IPS-NIHi11 (cell line): ENCODE measurements at places on chromosomes 2 and 18.

DNA sequence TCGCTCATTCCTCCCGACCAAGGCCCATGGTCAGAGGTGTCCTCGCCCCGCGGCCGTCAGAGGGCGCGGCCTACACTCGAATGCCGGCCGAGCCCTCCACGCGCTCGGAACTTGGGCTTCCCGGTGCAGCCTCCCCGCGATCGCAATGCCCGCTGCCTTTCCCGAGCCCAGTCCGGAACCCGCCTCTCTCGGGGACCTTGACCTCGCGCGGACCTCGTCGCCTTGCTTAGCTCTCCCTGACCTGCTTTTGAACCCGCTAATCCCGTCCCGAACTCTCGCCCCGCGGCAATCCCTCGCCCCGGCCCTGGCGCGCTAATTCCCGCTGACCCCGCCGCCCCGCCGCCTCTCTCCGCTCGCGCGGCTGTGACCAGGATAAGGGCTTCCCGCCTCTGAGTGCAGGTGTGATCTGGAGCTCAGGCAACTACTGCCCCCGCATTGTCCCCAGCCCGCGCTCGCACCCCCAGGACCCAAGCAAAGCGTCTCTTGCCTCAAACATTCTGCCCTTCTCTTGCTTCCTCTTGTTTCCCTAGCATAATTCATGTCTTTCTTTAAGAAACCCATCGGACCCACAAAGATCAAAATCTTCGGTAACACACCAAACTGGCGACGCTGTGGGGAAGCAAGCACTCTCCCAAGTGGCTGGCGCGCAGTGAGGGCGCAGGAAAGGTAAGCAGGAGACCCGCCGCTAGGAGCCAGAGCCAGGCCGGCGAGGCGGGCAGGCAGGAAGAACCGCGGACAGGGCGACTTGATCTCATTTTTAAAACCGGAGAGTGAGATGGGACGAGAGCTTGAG lies 46.6 kb upstream of the ATP6V1B1 start:
- DNase-seq: no peak

GRCh38 chr2:241866790-241867645 lies 2.5 kb upstream of the RTP5 start:
- no peak for DNase-seq

DNA sequence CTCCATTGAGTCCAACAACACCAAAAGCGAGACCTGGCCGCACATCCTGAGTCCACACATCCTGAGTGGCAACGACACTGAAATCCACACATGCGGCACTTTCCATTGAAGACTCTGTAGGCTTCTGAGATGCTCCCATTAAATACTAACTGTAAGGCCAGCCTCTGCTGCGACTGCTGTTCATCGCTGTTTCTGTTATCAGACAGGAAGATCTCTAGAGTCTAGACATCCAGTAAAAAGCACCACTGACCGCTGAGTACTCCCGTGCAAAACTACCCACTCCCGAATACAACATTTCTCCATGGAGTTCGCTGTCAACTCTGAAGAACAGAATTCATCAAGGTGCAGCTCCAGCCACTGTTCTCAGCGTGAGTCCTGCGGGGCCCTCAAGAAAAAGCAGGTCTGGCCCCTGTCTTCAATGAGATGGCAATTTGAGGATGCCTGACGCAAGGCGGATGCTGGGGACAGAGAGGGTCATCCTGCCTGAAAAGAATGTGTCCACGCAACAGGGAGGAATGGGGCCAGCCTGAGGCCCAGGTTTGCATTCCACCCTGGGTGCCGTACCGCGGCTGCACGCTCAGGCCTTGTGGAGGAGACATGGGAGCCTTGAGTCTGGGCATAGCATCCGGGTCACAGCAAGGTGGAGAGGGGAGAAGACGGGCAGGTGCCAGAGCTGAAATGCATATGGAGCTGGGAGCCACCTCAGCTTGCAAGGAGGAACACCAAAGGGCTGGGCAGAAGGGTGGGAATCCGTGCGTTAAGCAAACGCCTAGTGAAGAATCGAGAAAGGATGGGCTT lies 61.9 kb downstream of the ZNF516 start:
- no peak for DNase-seq

DNA sequence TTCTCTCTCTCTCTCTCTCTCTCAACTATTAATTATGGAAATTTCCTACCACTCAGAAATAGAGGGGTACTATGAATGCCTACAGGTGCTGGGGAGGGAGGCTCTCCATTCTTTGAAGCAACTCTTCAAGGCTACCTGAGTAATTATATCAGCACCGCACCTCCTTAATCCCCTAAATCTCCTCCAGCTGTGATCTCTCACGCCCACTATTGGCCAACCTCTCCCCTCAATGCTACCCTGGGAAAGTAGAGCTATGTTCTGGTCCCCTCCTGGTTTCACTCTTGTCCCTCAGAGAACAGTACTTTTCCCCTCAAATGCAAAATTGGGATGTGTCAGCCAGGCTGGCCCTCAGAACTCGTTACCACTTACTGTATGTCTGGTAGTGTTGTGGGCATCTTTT lies 1.6 kb downstream of the MOCOS start:
- DNase-seq: peak; percentile 37

- no peak for DNase-seq
Measured at GRCh38 chr2:109594246-109594885, 19.4 kb downstream of the SEPTIN10 start.

GRCh38 chr18:66682855-66683322 lies 79.0 kb upstream of the CDH19 start:
- DNase-seq: no peak

DNA sequence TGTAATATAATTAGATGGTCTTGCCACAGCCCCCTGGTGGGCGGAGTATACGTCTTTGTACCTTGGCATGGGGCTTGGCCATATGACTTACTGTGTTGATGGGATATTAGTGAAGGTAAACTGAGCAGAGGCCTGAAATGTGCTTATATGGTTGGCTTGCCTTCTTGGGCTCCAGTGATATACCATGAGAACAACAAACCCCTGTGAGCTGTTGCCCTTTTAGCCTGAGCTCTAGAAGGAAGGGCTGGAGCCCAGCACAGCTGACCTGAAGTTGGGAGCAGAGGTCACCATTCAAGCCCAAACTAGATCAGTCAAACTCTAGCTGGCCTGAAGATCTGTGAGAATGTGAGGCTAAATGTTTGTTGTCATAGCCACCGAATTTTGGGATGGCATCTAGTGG lies 75.2 kb upstream of the CD302 start:
- no peak for DNase-seq

- no peak for DNase-seq
Measured at GRCh38 chr2:220662431-220662830, 909.7 kb downstream of the EPHA4 start.

- no peak for DNase-seq
Measured at GRCh38 chr2:216572582-216573578, 60.3 kb upstream of the IGFBP2 start.
